ENCODE measurements at places on chromosomes 6 and 20.

DNA sequence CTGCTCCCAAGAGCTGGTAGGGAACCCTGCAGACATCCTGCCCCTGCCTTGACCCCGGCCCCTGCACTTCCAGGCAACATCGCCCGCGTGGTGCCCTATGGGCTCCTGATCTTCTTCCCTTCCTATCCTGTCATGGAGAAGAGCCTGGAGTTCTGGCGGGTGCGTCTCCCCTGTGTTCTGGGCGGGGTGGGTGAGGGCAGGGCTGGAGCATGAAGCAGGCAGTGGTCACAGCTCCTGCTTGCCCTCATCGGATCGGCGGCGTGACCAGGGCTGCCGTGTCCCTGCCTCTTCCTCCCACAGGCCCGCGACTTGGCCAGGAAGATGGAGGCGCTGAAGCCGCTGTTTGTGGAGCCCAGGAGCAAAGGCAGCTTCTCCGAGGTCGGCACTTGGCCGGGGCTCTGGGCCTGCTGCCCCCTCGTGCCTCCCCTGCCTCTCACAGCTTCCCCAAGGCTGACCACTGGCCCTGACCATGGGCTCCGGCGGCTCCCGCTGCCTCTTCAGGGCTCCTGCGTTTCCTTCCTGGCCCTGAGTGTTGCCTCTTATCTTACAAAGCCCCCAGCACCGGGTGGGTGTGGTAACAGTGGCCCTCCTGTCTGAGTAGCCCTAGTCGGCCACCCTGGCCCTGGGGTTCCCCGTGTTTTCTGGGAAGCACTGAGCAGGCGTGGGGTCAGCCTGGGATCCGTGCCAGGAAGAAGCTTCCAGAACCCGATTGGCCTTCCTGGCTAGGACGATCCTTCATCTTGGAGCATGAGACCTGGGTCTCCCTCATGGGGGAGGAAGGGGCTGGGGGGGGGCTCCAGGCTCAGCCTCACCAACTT, 8.0 kb upstream of the TNFRSF6B start:
- DNase-seq, result no peak

DNA sequence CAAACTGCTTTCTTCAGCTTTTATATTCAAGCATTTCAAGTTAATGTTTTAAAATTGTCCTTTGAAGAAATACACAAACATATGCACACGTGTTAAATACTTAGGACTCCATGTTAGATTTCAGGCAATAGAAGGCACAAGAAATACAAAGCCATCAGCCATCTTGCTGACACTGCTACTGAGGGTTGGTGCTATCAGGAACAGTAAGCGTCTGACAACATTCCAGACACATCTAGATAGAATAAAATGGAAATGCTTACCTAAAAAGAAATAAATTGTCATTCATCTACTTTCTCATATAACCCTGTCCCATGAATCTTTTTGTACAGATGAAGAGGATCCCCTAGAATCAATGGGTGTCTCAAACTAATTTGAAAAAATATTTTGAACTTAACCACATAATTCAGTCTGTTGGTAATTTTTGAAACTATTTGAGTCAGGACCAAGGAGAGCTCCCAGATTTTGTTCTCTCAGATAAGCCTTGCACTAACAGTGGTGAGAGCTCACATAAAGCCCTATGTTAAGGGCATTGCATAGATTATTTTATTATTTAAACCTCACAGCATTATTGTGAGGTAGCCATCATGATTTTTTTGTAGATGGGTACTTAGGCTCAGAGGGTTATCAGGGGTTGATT, 631.1 kb upstream of the POU3F2 start:
- no peak for DNase-seq

GRCh38 chr20:44600758-44601201, 18.4 kb downstream of the PKIG start:
- DNase-seq, result no peak

- DNase-seq, result no peak
These were observed 160.0 kb downstream of the HACE1 start for GRCh38 chr6:104699593-104700329.

GRCh38 chr6:139666284-139666683, 291.8 kb upstream of the CITED2 start:
- DNase-seq, result no peak

DNA sequence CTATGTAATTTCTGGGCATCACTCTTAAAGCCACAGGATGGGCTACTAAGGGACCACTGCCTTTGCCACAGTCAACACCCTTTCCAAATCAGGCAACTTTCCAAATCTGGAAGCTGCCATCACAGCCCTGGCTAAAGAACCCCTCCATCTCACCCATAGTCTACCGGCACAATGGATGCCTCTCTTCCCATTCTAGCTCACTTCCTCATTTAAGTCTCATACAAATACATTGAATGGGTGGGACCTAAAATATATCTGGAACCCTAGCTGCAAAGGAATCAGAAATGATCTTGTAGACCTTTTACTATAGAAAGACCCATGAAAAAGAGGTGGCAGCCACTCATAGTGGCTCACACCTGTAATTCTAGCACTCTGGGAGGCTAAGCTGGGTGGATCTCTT, 3.3 kb upstream of the TREML4 start:
- no peak for DNase-seq

DNA sequence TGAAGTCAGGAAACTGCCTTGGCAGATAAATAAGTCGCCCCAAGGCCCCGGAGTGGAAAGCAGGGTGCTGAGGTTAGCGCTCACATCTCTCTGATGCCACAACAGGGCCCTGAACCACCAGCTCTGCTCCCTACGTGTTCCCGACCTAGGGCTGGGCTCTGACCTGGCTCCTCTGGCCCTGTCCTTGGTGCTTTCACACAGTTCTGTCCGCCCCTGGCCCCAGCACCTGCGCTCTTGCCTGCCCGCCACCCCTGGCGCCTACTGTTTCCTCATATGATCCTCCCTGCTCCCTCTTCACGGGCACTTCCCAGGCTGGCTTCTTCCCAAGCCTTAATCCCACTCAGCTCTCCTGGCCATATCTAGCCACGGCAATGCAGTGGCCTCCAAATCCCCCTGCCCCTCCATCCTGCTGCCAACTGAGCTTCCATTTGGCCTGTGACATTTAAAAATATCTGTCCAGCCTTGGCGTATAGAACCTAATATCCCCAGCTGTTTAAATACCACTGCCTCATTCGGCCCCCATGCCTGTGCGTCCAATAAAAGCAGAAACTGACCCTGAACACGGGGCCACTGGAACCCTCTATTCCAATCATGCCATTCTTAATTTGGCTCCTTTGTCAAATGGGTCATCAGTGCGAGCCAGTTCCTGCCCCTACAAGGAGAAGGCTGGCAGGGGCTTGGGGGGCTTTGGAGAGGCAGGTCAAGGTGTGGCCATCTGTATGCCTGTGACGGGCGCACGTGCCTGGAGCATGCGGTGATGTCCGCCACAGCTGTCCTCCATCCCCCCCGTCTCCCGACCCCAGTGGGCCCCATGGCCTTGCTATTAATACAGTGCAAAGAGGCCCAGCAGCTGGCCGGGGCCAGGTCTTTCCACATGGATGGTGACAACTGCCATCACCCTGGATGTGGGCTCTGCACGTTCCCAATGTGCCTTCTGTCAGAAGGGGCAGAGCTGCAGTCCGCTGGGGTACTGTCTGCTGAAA, 27.7 kb downstream of the GNAS-AS1 start:
- DNase-seq, result peak; percentile 87

- DNase-seq, result no peak
These were observed 105.5 kb downstream of the JPH2 start for GRCh38 chr20:44081476-44081875.

DNA sequence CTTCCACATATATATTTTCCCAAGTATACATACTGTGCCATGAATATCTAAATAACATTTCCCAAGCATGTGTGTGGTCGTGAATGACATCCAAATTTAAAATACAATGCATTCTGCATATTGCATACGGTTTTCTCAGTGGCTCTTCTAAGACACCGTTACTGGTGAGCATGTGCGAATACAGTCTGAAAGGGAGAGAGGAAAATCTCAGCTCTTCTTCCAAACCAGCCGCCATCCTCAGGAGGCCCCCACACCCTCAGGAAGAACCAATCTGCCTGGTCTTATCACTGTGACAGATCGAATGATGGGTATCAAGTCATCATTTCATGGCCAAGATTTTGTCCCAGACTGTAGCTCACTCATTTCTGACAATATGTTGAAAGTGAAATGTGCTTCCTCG, 50.7 kb downstream of the ADAT2 start:
- DNase-seq, result no peak

- no peak for DNase-seq
These were observed 19.8 kb downstream of the HLA-E start for GRCh38 chr6:30508890-30509736.
